AG20443 (cell line): ENCODE measurements at places on chromosomes 13 and 19.

DNA sequence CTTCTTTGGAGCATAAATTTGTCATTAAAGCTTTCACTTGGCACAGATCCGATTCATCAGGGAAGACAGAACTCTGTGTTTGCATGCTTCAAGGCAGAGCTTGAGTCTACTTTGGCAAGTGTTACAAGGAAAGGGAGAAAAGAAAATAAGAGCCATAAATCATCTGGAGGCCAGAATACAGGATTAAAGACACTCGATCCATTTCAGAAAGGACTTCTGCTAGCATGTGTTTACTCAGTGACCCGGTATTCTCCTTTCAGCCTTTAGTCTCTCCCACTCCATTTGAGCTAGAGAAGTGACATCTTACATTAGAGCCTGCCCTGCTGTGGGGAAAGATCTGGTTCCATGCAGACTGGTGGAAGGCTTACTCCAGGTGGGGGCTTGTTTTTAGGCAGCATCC lies 306.4 kb downstream of the KLF5 start:
- no peak for DNase-seq

DNA sequence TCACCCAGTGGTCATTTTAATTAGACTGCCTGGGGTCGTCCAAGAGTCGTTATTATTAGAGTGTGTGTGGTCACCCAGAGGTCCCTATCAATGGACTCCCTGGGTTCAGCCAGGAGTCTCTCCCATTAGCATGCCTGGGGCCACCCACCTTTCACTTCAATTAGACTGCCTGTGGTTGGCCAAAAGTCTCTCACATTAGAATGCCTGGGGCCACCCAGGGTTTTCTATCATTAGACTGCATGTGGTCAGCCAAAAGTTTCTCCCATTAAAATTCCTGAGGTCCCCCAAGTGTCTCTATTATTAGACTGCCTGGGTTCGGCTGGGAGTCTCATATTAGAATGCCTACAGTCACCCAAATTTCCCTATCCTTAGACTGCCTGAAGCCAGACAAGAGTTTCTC lies 1472.6 kb downstream of the UQCRFS1 start:
- no peak for DNase-seq

DNA sequence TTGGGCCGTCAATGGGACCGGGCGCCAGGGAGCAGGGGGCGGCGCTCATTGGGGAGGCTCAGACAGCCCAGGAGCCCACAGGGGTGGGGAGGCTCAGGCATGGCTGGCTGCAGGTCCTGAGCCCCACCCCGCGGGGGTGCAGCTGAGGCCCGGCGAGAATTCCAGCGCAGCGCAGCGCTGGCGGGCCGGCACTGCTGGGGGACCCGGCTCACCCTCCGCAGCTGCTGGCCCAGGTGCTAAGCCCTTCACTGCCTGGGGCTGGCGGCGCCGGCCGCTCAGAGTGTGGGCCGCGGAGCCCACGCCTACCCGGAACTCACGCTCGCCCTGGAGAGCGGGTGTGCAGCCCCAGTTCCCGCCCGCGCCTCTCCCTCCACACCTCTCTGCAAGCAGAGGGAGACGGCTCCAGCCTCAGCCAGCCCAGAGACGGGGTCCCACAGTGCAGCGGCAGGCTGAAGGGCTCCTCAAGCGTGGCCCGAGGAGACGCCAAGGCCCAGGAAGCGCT lies 1227.4 kb downstream of the PCDH17 start:
- DNase-seq, result no peak

- no peak for DNase-seq
Observed at GRCh38 chr13:71454509-71454908, 412.5 kb downstream of the DACH1 start.

GRCh38 chr19:51824281-51825005 lies 29.5 kb downstream of the FPR3 start:
- no peak for DNase-seq

- DNase-seq, result no peak
Observed at GRCh38 chr13:39605677-39606320, 2.8 kb upstream of the LHFPL6 start.

- DNase-seq, result no peak
Observed at GRCh38 chr13:106336668-106337067, 198.8 kb downstream of the EFNB2 start.

DNA sequence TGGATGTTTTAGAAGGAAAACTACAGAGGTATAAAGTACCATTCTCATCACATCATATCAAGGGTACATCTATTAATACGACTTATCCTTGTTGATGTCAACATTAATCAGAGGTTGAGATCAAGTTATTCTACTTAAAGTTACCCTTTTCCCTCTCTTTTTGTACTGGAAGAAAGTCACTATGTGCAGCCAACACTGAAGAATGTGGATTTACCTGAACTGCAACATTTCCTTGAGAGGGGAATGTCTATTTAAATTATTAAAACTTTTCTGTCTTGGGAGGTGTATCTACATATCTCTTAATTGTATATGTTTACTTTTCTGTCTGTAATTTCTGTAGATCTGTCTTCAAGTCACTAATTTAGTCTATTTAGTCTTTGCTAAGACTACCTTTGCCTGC lies 2.5 kb upstream of the FBXL3 start:
- no peak for DNase-seq

DNA sequence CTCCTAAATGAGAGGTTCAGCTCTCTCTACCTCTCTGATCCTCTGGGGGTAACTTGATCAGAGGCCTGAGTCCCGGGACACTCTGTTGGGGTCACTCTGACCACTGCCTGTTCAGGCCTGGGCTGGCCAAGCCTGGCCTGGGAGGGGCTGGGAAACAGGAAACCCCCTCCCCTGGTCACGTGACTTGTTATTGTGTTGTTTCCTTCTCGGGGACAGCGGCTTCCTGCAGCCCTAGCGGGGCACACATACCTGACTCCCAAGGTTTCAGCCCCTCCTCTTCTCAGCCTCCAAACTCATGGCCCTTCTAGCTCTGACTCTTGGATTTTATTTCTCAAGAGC lies at the start of gene USHBP1:
USHBP1 (minus strand) TSS at position 105 of the 339 bp plus-strand sequence. CDS start 446 bp downstream, outside the sequence.
- no peak for DNase-seq

DNA sequence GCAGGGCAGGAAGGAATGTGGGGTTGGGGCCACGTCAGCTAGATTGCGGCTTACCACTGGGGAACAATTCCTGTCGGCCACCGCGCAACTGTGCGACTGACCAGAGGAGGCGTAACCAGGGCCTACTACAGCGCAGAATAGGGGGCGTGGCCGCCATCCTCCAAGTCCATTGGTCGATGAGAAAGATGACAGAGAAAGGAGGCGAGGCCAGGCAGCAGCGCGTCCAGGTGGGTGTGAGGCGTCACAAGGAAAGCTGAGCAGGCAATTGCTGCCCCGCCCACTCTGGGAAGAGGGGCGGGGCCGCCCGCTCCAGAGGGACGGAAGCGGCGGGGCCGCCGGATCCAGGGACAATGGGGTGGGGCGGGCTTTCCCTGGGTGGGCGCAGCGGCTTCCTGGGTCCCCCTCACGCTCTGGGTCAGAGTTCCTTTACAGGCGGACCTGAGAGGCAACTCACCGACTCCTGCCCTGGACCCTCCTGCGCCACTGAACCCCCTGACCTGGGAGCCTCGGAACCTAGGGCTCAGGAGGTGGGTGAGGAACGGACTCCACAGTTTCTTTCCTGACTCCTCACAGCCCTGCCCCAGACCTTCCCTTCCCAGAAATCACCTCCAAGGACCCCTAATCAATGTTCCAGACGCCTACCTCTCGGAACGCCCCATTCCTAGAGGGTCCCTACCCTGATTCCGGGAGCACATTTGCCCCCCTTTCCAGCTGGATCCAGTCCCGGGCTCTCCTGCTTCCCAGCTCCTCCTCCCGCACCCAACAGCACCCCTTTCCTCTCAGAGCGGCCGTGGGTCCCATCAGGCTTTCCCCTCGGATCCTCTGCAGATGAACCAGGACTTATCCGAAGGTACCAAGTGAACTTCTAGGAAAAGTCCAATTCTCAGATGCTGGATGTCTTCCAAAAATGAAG lies 101.5 kb upstream of the ZNF492 start:
- DNase-seq, result no peak

DNA sequence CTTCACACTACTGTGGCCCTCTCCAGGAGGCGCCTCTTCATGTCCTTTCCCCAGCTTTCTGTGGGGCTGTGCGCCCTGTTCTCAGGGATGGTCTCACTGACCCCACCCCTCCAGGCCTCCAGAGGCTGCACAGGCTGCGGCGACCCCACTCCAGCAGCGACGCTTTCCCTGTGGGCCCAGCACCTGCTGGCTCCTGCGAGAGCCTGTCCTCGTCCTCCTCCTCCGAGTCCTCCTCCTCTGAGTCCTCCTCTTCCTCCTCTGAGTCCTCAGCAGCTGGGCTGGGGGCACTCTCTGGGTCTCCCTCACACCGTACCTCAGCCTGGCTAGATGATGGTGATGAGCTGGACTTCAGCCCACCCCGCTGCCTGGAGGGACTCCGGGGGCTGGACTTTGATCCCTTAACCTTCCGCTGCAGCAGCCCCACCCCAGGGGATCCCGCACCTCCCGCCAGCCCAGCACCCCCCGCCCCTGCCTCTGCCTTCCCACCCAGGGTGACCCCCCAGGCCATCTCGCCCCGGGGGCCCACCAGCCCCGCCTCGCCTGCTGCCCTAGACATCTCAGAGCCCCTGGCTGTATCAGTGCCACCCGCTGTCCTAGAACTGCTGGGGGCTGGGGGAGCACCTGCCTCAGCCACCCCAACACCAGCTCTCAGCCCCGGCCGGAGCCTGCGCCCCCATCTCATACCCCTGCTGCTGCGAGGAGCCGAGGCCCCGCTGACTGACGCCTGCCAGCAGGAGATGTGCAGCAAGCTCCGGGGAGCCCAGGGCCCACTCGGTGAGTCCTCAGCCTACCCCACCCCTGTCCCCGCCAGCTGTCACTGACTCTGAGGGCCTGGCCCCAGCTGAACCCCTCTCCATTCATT lies 11.2 kb downstream of the ARHGAP33 start:
- no peak for DNase-seq

GRCh38 chr13:23790577-23791170 lies 98.5 kb downstream of the MIPEP start:
- DNase-seq, result peak; percentile 81

GRCh38 chr13:109700176-109700575 lies 86.2 kb downstream of the IRS2 start:
- peak; percentile 57 for DNase-seq

DNA sequence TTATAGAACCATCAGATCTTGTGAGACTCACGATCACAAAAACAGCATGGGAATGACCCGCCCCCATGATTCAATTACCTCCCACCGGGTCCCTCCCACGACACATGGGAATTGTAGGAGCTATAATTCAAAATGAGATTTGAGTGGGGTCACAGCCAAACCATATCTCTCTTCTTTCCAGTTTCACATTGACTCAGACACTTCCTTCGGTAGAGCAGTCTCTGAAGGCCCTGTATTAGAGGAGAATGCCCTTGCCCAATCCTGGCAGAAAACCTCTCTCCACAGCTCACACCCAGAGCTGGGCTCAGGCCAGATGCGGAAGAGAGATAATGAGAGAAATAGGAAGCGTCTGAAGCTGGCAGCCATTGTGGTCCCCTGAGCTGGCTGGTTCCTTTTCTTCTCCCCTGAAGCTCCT lies 72.4 kb upstream of the CLDN10 start:
- DNase-seq, result no peak

- no peak for DNase-seq
Observed at GRCh38 chr13:35530147-35530546, 53.7 kb upstream of the MAB21L1 start.

DNA sequence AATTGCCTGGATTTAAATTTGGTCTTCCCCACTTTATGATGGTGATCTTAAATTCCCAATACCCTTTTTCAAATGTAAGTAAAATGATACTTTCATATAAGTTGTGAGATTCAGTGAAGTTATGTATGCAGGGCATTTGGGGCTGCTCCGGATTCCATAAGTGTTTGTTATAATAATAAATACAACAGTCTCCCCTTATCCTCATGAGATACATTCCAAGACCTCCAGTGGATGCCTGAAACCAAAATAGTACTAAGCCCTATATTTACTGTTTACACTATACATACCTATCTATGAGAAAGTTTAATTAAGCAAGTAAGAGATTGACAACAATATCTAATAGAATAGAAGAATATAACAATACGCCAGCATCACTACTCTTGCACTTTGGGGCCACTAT lies 2237.8 kb downstream of the PCDH9 start:
- no peak for DNase-seq

GRCh38 chr13:75585153-75585552 lies 35.6 kb downstream of the UCHL3 start:
- no peak for DNase-seq

GRCh38 chr13:28329395-28330158 lies 165.4 kb downstream of the FLT1 start:
- peak; percentile 93 for DNase-seq

GRCh38 chr13:110498327-110498726 lies 63.2 kb downstream of the RAB20 start:
- no peak for DNase-seq

GRCh38 chr19:40512473-40513344 lies 45.9 kb downstream of the SPTBN4 start:
- peak; percentile 70 for DNase-seq

- no peak for DNase-seq
Observed at GRCh38 chr13:64477146-64477545, 2753.0 kb downstream of the PCDH9 start.

- no peak for DNase-seq
Observed at GRCh38 chr19:47505506-47505905, 9.4 kb downstream of the NAPA start.

GRCh38 chr13:114118511-114119123 lies 13.8 kb downstream of the RASA3 start:
- DNase-seq, result peak; percentile 49

DNA sequence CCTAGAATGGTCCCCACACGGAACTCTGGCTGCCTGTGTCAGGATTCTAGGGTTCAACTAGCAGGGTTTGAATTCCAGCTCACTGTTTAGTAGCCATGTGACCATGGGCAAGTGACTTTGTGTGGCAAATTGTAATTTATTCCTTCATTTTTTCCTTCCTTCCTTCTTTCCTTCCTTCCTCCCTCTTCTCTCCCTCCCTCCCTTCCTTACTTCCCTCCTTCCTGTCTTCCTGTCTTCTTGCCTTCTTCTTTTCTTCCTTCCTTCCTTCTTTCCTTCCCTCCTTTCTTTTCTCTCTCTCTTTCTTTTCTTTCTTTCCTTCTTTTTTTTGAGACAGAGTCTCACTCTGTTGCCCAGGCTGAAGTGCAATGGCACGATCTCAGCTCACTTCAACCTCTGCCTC lies 8.5 kb upstream of the DENND1C start:
- no peak for DNase-seq

- no peak for DNase-seq
Observed at GRCh38 chr19:7251494-7251893, 42.7 kb downstream of the INSR start.
